Stimulated activated CD4-positive, alpha-beta T cell treated with anti-CD3 and anti-CD28 coated beads, Interleukin-4, amount 100 ng/mL, for 24 hours (primary cell): ENCODE measurements at places on chromosomes 3 and 15.

DNA sequence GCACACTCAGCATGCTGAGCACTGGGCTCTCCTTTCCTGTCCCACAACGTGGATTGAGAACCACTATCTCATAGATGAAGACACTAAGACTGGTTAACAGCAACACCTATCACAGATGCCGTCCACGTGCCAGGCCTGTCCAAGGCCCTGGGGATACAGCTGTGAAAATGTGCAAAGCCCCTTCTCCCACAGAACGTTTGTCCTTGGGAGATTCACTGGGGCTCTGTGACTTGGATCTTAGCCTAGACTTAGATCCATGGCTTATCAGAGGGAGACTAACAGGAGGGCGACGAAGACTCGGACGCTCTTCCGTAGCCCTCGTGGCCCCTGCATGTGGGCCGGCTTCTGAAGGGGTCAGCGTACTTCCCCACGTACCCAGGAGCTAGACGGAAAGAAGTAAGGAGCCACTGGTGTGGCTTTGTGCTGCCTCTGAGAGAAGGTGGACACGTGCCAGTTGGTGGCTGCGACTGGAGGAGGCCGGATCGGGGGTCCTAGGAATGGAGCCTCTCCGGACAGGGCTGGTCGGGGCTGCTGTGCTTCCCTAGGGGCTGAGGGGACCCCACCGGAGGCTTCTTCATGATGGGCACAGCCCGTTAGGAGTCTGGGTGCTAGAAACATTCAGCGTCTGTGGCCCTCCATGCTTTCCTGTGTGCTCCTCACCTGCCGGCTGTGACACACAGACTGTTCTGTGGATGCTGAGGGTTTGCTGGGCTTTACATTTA lies 964 bp downstream of the NRROS start:
- DNase-seq, result no peak

GRCh38 chr15:43215961-43216360 lies 4.9 kb downstream of the EPB42 start:
- no peak for DNase-seq

- DNase-seq, result no peak
These were observed 90.4 kb downstream of the ISL2 start for GRCh38 chr15:76426941-76427340.

DNA sequence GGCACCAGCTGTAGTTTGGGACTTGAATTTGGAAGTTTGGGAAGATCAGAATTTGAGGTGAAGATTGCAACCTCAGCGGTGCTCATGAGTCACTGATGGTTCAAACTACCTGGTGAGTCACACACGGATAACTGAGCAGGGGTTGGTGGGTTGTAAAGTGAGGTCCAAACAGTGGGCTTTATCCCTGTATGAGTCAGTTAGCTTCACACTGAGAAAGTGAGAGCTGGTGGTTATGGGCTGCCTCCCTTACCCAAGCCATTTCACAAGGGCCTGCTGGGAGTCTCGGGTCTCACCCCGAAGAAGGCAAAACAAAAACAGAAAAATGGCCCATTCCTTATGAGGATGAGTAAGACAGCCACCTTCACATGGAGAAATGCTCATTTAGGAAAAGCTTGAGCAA lies 77.0 kb downstream of the ITGA11 start:
- DNase-seq, result no peak

DNA sequence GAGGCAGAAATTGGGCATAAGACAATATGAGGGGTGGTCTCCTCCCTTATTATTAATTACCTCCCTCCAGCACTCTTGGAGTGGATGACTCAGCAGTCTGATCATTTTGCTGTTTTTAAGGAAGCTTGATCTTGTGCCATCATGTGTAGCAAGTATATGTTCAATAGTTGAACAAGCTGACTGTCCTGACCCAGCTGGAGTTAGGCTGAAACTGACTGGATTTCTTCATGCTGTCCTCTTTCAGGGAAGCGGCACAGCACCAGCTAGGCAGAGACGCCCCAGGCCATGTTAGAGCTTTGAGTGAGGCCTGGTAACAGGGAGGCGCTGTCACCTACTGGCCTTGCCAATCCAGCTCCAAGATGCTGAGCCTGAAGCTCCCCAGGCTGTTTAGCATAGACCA lies 54.4 kb upstream of the KIF23 start:
- no peak for DNase-seq

DNA sequence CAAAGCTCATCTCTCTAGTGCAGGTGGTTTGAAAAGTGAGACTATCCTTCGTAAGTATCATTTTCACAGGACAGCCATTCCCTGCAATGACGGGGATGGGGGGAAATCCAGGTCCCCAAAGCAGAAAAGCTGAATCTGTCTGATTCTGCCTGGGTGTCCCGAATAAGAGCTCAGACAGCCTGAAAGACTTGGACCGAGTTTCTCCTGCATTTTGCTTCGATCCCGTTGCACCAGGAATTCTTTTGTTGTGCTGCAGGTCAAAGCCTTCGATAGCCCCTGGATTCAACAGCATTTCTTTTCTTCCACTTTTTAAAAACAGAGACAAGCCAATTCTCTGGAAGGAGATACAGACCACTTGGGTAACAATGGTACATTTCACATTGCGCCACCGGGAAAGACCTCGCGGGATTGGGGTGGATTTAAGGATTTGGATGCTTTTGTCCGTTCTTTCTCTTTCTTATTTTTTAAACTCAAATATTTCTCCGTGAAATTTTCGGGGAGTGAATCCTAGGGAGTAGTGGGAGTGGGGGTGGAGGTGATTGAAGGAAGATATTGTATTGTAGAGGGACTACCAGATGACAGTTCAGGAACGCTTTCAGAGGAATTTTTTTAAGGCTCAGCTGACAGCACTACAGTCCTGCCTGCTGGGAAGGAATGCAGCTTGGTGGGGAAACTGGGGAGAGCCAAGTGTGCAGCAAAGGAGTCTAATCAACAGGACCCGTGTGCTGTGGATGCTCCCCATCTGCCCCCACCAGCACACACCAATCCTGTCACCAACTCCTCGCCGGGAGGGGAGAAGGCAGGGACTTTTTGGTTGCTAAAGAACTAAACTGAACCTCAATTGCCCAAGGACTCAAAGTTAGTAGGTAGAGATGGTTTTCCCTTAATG lies 2.6 kb downstream of the SLITRK3 start:
- no peak for DNase-seq

- DNase-seq, result no peak
These were observed 4.2 kb upstream of the TCAIM start for GRCh38 chr3:44334326-44334725.

DNA sequence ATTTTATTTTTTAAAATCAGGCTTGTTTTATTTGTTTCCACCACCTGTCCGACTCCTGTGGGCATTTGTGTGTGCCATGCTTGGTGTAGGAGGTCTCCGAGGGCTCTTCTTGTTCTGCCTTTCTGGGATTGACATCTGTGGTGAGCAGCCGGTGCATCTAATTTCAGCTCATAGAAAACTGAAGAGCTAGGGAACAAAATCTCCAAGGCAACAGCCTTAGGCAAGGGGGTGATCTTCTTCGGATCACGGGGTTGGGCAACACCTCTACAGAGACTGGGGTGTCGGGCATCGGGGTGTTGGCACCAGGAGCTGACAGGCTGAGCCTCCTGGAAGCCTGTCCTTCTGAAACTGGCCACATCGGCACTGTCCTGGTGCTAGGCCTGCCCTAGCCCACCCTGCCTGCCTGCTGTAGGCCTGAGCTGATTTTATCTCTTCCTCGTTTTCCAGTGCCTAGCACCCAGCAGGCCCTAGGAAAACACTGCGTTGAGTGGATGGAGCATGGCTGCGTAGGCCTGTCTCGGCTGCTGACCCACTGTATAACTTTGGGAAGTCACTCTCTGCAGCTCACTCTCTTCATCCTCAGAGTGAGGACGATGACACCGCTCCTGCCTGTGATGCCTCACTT lies 10.3 kb downstream of the CHCHD6 start:
- DNase-seq, result no peak

- peak; percentile 30 for DNase-seq
These were observed 1.1 kb downstream of the RAF1 start for GRCh38 chr3:12662593-12663400.

- no peak for DNase-seq
These were observed 12.0 kb downstream of the LYSMD4 start for GRCh38 chr15:99721104-99721778.
